CD4-positive, alpha-beta T cell treated with Interleukin-6 for 4 hours (primary cell): ENCODE measurements at places on chromosomes 1 and 21.

DNA sequence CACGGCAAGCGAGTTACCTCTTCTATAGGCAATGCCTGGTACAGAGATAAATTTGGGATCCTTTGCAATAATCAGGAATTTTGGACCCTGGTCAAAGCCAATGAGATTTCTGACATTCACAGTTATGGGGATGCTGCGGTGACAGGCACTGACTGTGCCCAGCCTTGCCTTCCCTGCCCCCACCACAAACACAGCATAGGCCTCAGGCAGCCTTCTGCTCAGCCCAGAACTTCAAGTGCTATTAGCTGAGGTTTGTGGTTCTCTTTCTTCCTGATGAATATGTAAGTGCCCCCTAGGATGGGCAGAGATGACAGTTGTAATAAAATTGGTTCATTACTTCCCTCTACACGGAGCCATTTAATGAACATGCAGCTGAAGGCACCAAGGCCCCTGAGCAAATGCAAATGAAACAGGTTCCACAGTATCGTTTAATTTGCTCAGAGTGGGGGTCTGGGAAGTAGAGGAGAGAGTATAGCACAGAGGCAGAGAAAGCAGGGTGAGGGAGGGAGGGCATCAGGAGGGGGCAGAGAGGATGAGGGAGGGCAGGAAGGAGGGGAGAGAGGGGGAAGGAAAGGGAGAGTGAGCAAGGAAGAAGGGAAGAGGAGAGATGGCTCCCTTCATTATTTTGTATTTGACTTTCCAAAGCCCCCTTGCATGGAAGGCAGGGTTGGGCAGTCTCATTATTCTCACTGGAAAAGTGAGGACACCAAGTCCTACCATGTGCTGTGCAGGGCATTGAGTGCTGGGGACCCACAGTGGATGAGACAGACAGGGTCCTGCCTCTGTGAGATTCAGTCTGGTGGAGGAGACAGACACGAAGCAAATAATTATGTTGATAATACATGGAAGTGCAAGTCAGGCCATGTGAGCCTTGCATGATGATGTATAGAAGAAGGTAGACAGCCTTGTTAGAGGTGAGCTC lies 513.0 kb downstream of the PTPRU start:
- no peak for DNase-seq

GRCh38 chr1:22711591-22712501 lies 1.2 kb downstream of the EPHB2 start:
- DNase-seq: no peak

DNA sequence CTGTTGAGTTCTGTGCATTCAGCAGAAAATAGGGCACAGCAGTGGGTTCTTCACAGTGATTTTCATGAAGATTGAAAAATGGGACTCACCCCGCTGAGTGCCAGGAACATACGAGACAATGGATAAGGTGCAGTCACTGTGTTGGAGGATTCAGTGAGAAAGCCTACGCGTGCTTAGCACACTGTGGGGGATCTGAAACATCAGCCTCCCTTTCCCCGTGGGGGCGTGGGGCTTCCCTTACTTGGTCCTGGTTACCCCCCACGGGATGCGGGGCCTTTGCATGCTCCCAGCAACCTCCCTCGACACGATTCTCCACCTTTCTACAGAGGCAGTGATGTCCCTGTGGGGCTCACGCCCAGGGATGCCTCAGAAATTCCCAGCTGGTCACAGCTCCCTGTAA lies 252.2 kb upstream of the C1orf174 start:
- no peak for DNase-seq

GRCh38 chr1:90957497-90957896 lies 64.3 kb downstream of the ZNF644 start:
- no peak for DNase-seq
